ENCODE measurements at places on chromosomes 4 and X.

GRCh38 chr4:173573286-173573685 is 43.3 kb upstream of the HAND2 start:
- no peak for DNase-seq

DNA sequence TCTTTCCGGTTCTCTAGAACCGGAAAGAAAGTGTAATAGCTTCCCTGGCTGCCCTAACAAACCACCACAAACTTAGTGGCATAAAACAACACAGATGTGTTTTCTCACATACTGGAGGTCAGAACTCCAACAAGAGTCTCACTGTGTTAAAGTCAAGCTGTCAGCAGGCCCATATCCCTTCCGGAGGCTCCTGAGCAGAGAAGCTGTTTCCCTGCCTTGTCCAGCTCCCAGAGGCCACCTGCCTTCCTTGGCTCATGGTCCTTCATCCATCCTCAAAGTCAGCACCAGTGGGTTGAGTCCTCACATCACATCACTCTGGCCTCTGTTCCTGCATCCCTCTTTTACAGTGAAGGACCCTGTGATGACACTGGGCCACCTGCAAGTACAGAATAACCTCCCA is 49.8 kb upstream of the HMX1 start:
- no peak for DNase-seq

GRCh38 chr4:149708513-149709130 is 107.0 kb downstream of the IQCM start:
- no peak for DNase-seq

- DNase-seq, result no peak
These were observed 995 bp downstream of the FGA start for GRCh38 chr4:154589296-154590197.

- DNase-seq, result no peak
These were observed 182.7 kb downstream of the KCNIP4 start for GRCh38 chr4:21765810-21766407.
